ENCODE measurements at places on chromosomes 3 and 15.

GRCh38 chr3:133880886-133881455 is 14.7 kb downstream of the RAB6B start:
- no peak for DNase-seq

DNA sequence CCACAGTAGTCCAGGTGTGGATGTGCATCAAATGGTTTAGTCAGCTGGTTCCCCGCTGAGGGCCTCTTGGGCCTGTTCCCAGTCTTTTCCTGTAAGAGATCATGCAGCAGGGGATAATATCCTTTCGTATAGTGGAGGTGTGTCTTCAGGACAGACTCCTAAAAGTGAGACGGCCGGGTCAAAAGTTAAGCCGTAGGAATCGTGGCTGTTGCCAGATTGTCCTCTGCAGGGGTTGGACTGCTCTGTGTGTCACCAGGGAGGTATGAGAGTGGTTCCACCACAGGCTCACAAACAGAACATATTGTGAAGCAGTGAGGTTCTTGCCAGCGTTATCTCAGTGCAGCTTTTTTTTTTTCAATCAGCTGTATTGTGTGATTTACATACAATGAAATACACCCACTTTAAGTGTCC is 95.0 kb downstream of the VGLL4 start:
- DNase-seq: peak; percentile 81

- DNase-seq: no peak
Observed at GRCh38 chr15:56468401-56468800, 3.5 kb upstream of the MNS1 start.

DNA sequence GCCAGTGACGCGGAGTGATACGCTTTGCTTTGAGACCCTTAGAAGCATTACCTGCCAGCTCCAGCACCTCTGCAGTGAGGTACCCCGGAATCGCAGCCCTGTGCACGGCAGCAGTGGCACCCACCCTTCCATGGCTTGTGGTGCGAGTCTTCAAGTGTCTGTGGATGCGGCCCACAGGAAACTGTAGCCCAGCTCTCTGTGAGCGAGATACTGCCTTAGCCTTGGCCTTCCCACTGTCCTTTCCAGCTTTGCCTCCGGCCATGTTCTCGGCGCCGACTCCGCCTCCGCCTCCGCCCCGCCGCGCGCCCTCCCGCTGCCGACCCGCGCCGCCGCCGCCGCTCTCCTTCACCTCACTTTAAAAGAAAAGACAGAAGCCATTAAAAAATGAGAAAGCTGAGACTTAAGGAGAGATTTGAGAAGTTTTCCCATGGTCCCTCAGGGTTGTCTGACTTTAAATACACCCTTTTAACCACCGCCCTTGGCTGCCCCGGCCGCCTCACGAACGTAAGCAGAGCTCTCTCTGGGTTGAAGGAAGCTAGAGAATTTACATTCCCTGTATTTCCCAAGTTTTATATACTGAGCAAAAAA is 78.5 kb upstream of the FAM174B start:
- no peak for DNase-seq

DNA sequence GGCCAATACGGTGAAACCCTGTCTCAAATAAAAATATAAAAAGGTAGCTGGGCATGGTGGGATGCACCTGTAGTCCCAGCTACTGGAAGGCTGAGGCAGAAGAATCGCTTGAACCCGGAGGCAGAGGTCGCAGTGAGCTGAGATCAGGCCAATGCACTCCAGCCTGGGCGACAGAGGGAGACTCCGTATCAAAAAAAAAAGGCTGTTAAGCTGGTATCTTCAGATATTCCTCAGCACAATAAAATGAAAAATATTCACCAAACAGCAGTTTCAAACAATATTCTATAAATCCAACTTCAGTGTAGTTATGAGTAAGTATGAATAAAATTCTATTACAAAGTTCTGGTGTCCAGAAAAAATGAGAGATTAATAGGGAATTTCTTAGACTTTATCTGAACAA is 14.2 kb downstream of the DENND4A start:
- DNase-seq: no peak

DNA sequence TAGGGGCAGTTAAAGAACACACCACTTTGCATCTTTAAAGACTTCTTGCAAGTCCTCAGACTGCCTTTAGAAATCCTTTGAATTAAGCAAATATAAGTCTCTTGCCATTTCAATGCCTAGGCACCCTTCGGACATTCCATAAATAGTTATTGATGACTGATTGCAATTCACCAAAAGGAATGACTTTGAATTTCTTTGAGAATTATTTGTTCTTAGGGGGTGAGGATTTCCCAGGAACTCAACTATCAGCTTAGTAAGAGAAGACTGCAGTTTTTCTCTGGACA is 495 bp upstream of the MYEF2 start:
- DNase-seq: no peak

- DNase-seq: no peak
Observed at GRCh38 chr3:23884481-23884880, 32.3 kb downstream of the NKIRAS1 start.

DNA sequence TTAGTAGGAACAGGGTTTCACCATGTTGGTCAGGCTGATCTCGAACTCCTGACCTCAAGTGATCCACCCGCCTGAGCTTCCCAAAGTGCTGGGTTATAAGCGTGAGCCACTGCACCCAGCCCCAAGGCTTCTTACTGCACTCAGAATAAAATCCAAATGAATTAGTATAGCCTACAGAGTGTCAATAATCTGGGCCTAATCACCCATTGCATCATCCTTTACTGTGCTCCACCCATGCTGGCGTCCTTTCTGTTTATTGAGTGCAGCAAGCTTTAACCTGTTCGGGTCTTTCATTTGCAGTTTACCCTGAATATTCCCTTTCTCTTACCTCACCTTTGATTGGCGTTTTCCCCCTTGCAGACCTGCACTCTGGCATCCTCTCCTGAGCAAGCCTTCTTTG is 77.7 kb downstream of the CEP63 start:
- no peak for DNase-seq

DNA sequence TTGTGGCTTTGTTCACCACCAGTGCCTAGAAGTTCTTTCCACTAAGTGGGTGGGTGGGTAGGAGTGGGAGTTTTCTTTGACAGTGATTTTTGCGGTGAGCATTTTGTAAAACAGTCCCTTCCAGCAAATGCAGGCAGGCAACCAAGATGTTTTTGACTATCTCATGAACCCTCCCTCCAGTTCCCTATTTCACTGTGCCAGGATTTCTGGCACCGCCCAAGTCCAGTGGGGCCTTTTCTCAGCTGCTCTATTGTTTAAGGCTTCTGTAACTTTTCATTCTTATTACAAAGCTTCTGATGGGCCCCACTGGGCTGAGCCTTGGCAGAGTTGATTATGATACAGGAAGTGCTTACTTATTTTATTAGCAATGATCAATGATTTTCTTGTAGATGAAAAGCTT is 236.0 kb downstream of the EDEM1 start:
- DNase-seq: no peak

DNA sequence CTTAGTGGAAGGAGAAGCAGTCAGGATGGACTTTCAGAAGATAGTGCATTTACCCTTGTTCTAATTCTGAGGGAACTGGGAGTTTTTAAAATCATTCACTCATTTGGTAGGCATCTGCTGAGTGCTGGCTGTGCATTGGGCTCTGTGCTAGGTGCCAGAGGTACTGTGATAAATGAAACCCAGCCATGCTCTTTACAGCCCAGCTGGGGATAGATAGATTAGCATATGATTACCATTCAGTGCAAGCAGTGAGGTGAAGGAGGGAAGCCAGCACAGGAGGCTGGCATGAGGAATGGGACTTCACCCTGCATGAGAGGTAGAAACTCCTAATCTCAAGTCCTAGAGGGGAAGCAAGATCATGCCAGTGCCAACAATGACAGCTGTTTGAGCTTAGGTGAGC is 361.9 kb upstream of the TRIM42 start:
- no peak for DNase-seq

DNA sequence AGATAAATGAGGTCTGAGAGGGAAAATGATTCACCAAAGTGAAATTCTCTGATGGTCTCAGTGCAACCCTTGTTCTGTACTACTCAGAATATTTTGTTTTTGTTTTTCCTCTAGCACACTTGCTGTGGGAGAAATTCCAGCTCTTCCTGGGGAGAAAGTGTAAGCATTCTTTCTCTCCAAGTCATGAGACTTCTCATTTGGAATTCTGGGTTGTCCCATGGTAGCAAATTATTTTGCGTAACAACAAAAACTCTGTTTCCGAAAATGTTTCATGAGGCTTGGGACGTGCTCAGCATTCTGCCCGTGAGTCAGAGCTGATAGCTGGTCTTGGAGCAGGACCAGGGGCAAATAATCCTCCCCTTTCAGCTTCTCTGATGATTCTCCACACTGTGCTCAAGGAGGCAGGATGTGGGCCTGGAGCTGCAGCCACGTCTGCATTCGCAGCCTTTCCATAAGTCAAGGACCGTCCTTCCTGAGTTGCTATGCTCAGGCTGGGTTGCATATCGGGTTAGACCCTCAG is 70.3 kb downstream of the SENP2 start:
- DNase-seq: peak; percentile 87

- no peak for DNase-seq
Observed at GRCh38 chr3:55588146-55588765, 101.2 kb upstream of the WNT5A start.

DNA sequence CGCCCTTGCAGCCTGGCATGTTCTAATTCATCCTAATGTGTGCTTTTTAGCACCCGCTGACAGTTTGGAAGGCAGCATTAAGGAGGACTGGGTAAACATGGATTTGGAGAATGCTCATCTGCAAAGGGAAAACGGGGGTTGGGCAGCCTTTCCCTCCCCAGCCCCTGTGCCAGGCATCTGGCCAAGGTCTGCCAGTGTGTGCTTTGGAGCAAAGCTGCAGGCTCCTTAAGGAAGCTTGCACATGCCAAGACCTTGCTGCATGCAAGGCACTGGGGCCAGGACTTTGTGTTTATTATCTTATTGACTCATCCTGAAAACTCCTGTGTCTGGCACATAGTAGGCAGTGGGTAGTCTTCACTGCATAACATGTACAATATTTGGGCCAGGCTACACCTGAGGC is 20.1 kb downstream of the FAM3D start:
- DNase-seq: no peak

DNA sequence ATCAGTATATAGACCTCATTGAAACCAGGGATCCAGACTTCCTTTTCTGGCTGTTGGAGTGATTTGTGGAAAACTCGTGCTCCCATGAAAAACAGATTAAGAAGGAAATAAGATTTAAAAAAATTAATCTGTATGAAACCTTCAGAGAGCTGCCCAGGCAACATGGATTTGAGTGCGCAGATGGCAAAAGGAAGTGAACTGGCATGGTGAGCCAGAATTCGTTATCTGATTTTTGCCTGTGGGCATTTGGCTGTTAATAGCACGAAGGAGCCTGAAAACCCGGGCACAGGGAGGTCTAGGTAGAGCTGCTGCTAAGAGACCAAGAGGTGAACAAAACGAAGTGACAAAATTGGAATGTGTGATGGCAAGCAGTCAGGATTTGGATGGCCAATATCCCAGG is 19.1 kb upstream of the SPINK8 start:
- no peak for DNase-seq

DNA sequence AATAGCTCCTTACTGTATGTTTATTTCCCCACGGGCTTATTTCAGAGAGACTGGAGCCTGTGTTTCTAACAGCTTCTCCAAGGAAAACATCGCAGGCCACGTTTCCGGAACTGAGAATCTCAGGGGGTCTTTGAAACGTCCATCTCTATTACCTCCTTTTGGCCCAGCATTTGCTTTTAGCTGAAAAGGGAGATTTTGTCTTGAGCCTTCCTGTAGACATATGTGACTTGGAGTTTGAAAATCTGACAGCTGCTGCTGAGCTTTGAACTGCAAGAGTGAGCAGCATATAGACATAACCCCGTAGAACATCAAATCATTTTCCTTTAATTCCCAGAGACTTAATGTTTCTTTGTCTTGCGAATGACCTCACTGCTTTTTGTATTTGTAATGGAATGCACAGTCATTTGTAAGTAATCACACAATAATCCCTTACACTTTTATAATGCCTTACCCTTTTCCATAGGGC is 54.6 kb downstream of the LPP start:
- DNase-seq: peak; percentile 63

DNA sequence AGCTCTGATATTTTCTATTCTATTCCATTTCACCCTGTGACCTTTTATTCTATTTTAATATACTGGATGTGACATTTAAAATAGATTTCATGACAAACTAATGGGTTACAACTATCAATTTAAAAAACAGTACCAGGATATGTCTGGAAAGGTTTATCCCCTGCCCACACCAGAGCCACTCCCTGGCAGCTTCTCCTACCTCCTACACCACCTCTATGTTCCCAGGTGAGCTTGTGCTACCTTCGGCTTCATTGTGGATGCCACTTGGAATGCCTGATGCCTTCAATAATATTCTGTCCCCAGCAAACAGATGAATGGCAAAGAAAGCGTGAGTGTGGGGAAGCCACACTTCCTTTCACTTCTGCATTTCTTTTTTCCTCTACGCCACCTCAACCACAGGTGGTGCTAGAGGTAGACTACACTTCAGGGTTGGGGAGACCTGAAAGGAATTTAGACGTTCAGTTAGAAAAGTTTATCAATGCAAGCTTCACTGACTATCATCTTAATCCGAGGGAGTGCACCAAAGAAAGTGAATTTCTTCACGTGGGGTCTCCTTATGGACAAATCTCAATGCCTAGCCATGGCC is 213.0 kb downstream of the SSR3 start:
- DNase-seq: no peak

DNA sequence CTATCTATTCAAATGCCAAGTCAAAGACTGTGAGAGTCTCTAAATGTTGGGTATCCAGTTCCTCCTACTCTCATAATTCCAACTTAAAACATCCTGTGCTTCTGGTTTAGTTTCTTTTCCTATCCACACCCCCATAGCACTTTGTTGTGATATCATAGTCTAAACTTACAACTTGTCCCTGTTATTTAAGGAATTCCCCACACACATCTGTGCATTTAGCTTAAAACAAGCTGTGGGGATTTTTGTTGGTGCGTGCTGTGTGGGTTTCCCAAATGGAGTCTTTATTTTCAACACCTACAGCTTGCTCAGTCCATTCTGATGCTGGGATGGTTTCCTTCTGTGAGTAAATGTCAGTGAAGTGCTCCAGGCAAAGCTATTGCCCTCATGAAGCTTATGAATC is 167.3 kb downstream of the GMNC start:
- DNase-seq: no peak

DNA sequence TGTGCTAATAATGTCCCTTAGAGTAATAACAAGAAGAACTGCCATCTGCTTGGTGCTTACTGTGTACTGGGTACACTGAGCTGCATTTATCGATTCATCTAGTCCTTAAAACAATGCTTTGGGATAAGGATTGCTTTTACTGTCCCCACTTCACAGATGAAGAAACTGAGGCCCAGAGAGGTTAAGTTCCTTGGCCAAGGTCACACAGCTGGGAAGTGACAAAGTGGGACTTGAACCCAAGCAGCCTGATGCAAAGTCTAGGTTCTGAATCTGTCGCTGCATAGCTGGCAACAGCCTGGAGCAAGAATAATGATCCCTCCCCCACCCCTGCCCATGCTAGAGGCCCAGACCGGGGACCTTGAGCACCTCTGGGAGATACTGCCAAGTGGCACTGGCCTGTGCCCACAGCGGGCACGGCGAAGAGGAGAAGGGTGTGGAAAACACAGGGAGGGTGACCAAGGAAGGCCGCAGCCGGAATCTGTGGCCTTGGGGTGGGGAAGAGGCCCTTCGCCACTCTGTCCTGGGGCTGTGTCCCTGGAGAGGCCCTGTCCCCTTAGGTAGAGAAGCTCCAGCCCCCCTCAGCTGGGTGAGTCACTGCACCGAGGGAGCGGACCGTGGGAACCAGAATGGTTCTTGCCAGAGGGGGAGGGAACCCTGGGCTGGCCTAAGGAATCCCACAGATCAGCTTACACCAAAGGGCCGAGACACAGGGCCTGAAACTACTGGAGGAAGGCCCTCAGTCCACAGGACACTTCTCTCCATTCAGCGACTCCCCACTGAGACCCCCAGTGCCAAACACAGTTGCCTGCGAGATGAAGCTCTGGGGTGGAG is 3.5 kb downstream of the PLXND1 start:
- DNase-seq: peak; percentile 86

- DNase-seq: no peak
Observed at GRCh38 chr15:93709708-93710107, 521.7 kb upstream of the MCTP2 start.
